ENCODE measurements at places on chromosomes 2 and 18.

DNA sequence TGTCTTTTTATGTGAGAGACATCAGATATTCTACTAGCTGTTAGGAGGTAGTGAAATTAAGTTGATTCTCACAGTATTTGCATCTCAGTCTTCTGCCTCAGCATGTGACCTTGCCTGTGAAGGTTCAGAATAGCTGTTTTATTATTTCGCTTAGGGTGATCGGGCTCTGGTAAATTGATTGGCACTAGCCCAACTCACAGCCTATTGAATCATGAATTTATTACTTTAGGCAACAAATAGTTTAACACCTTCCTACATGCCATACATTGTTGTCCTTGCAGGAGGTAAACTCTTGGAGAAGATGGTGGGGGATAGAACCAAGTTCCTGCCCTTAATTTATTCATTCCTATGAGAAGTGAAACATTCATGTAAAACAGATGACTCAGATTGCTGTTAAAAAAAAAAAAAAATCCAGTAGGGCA is 101.9 kb downstream of the GPD2 start:
- DNase-seq: no peak

- DNase-seq: no peak
Observed at GRCh38 chr2:169623235-169623634, 39.1 kb downstream of the PPIG start.

- no peak for DNase-seq
Observed at GRCh38 chr2:10655499-10656225, 34.1 kb downstream of the NOL10 start.

DNA sequence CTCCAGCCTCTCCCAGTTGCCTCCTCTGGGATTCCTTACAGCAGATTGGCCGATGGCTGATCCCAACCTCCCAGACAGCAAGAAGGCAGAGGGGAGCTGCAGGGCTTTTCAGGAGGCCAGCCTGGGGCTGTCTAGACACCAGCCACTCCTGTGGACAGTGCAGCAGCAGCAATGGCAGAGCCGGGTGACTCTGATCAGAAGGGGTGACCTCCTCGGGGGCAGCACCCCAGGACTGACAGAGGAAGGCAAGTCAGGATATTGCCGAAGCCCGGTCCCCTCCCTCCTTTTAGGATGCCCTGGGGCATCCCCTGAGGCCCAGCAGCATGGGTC is 84.5 kb downstream of the INHBB start:
- no peak for DNase-seq

DNA sequence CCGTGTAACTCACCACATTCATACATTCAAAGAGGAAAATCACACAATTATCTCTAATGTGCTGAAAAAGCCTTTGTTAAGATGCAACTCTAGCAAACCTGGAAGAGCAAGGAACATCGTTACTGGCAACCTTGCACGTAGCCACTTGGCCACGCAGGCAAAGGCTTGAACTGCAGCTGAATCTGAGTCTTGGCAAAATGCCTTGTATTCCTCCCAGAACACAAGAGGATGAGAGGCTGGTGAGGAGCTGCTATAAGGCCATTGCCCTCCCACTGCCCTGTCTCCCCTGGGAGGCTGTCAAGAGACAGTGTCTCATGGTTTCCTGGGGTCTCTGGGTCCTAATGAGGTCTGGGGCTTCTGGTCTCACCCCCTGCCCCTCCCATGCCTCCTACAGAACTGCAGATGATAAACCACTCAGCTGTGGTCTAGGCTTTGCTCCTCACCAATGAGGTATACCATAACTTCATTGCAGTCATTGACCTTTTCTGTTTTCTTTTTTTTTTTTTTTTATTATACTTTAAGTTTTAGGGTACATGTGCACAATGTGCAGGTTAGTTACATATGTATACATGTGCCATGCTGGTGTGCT is 141.4 kb downstream of the SPP2 start:
- DNase-seq: no peak
